ENCODE measurements at places on chromosomes 5 and 9.

- no peak for DNase-seq
Measured at GRCh38 chr5:50814556-50814955, 148.1 kb downstream of the PARP8 start.

DNA sequence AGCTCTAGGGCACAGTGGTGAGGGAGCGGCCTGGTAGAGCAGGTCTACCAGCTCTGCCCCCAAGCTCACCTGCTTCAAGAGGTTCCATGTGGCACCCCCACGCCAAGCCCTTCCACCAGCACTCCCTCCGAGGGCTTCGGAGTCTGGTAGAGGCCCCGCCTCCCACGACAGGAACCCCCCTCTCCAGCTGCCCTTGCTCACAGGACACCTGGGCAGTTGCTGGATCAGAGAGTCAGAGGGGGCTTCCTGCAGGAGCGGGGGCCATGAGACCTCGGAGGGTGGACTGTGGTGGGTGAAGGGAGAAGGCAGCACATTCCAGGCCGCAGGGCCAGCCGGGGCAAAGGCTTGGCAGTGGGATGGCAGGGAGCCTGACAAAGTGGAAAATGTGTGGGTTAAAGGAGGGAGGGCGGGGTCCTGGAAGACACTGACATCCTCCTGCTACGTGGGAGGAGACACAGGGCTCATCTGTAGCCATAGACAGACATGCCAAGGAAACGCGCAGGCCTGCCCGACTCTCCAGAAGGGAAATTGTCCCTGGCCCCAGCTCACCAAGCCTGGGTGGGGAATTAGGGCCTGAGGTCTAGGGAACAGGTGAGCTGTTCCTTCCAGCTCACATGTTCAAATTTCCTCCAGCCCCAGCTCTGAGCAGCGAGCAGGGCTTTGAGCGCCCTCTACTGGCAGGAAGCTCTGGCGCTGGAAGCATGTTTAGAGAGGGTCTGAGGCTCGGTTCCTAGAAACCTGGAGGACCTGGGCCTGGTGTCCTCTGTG is 74.2 kb downstream of the NTNG2 start:
- peak; percentile 78 for DNase-seq

GRCh38 chr5:105782501-105782900 is 1888.2 kb downstream of the EFNA5 start:
- no peak for DNase-seq

DNA sequence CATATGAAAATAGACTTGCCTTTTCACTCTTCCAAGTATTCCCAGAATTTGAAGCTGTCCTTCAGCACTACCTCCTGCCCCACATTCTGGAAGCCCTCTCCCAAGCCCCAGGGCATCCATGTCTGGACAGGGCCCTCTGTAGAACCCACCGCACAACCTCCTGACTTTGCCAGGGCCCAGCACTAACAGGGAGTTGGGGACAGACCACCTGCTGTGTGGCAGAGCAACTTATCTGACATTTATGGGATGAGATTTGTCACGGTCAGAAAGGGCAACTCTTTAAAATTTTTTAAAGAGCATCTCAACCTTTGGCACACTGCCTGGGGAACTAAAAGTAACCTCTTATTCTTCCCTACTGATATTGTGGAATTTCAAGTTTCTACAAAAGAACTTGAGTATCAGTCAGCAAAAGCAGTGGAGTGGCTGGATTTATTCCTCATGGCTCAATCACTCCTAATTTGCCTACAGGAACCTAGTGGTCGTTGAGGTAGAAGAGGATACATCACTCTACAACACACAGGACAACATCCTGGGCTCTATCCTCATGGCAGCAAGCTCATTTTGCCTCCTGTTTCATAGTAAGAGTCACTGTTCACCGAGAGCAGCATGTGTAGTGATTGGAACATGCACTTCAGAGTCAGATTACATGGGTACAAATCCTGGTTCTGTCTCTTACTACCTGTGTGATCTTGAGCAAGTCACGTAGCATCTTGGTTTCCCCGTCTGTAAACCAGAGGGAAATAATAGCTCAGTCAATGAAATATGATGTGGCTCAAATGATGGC is 285.3 kb downstream of the ENC1 start:
- no peak for DNase-seq

- DNase-seq: no peak
Measured at GRCh38 chr5:128040927-128041326, 42.6 kb upstream of the SLC12A2 start.

DNA sequence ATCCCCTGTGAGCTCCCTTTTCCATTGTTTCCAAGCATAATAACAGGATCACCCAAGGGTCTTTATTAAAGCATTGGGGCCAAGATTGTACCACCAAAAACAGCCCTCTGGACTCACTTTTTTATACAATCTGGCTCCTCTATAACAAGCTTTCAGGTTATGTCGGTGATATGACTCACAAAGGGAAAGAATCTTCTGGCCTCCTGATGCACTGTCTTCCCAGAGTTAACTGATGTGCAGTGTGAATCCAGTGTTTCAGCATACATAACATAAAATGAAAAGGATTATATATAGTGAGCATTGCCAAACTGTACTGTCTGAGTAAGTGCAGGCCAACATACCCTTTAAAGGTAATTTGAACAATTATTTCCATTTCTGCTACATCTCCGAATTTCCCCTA is 33.9 kb upstream of the MAN2A1 start:
- no peak for DNase-seq

- DNase-seq: peak; percentile 13
Measured at GRCh38 chr9:132077881-132078698, 1.6 kb downstream of the MED27 start.

- DNase-seq: no peak
Measured at GRCh38 chr5:114581136-114581535, 219.3 kb downstream of the KCNN2 start.
